ENCODE measurements at places on chromosomes 1 and 21.

- no peak for DNase-seq
Observed at GRCh38 chr1:201791051-201791778, 37.7 kb upstream of the IPO9 start.

DNA sequence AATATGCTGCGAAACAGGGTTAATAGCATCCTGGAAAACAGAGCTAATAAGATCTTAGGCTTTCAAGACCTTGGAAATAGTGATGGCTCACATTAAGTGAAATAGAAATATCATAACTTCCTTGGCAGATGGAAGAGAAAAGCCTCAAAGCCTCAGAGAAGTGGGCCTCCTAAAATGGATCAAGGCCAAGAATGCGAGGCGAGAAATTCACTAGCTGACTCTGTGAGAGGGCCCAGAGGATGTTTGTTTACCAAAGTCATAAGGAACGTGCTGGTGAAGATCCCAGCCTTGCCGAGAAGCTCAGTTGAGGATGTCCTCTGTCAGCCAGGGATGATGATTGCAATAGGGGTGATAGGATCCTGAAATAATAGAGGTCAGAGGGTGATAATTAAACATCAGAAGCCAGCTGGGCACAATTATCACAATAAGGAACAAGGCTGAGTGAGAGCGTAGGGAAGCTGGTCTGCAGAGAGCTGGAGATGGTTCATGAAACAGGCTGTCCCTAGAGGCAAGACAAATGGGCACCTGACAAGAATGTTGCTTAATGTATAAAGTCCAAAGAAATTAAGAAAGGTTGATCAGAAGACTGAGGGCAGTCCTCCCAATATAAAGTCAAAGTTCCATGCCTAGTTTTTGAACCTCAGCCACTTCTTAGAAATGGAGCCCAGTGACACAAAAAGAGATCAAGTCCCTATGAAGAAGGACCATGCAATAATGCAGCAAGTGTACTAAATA is 101.7 kb upstream of the COG2 start:
- no peak for DNase-seq

DNA sequence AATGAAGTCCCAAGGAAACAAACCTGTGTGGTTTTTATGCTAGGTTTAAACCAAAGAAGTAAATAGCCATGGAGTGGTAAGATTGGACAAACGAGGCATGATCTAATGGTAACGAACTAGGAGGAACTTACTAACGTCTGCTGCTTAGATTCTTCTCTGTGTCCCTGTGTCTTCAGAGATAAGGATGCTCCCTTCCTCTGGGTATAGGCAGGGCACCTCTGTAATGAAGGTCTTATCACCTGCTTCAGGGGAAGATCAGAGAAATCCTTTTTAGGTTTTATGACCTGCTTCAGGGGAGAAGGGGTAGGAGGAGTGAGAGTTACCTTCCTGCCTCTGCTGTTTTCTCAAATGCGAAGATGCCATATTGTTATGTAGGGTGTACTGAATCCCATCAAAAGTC is 214.9 kb upstream of the L1TD1 start:
- DNase-seq, result no peak

- no peak for DNase-seq
Observed at GRCh38 chr1:213925531-213926182, 62.1 kb upstream of the PROX1 start.

DNA sequence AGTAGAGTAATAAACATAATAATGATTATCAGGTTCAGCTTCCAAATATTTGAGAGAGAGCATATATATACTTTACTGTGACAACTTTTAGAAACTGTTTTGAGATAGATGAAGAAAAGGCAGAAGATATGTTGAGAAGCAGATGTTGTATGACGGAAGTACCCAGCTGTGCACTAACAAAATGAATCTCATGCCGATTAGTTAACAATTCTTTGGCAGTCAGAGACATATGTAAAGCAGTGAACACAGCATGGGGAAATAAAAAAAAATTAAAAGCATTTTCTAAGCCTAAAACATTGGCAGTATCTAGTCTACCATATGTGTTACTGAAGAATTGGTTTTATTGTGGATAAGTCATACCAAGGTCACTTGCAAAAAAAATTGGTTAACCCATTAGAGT is 51.8 kb downstream of the MAGI3 start:
- no peak for DNase-seq

- DNase-seq, result peak; percentile 67
Observed at GRCh38 chr1:6984986-6985385, 199.7 kb downstream of the CAMTA1 start.

DNA sequence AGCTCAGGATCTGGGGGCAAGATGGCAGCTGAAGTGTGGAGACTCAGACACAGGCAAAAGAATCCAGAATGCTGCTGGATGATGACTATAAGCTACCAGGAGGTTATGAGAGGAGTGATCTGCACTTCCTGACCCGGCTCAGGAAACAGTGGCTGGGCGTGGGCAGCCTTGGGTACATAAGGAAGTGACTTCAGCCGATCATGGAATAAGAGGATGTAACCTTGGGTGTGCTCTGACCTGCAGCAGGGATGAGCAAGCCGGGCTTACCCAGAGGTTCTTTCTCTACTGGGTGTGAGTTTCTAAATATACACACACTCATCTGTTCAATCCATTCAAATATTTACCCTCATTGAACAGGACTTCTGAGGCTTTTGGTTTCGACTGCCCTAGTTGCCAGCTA is 62.7 kb downstream of the CD34 start:
- peak; percentile 93 for DNase-seq

DNA sequence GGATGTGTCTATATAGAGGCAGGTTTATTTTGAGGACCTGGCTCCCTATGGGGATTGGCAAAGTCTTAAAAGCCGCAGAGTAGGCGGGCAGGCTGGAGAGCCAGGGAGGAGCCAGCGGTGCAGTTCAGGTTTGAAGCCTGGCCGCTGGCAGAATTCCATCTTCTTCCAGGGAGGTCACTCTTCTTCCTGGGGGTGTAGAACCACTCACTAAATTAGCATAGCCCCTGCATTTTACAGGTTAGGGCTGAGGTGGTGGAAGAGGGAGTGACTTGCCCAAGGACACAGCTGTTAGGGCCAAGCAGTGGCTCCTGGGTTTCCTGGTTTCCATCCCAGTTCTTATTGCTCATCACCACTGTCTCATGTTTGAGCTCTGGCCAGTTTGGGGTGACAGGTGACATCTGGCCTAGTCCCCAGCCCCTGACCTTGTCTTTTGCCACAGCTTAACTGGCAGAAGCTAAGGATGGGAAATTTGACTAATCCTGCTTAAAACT is 1.4 kb downstream of the PINK1 start:
- no peak for DNase-seq

DNA sequence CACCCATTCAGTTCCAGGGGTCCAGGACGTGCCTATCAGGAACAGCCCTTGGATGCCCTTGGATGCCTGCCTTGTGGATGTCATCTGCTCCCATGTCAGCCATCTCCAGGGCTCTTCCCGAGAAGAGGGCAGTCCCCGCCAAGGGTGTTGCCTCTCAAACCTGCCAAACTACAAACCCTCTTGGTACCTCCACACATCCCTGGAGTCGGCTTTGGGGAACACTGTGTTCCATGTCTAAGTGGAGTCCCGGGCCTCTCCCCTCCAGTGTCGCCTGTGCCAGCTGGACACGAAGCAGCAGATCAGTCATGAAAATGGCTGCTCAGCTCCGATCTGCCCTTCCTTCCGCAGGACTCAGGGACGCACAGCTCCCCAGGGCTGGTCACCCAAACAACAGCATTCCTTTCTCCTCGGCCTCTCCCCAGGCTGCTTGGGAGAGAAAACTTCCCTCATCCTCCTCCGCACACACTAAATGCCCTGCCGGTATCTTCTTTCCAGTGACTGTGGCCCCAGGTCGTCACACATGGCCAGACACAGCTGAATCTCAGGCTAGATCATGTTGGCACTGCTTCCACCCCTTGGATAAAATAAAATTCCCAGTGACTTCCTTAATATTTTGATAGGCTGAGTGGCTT is 53.4 kb downstream of the GALNT2 start:
- DNase-seq, result peak; percentile 87

Measured in posterior vena cava (tissue), 2 donors.